ENCODE measurements at places on chromosomes 13 and 19.

GRCh38 chr19:46840498-46840942, 10.1 kb downstream of the AP2S1 start:
- DNase-seq: no peak

- no peak for DNase-seq
These were observed 33.7 kb downstream of the VSTM1 start for GRCh38 chr19:54029930-54030490.

GRCh38 chr19:10102787-10103236, 334 bp upstream of the ANGPTL6 start:
- DNase-seq: no peak

DNA sequence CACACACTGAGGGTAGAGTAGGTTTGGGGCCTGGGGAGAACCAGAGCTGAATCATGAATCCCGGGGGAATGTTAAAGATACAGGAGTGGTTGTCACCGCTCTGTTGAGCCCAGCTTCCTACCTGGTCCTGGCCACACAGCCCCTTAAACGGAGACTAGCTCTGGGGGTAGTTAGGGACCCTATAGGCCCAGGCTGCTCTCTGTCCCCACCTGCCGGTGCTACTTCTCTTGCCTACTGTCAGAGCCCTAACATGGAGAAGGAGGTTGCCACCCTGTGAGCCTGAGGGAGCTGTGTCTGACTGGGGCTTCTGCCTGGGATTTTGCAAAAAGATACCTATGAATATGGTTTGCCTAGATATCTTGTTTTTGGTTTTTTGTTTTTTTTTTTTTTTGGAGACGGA, 36.6 kb upstream of the ZNF429 start:
- no peak for DNase-seq

DNA sequence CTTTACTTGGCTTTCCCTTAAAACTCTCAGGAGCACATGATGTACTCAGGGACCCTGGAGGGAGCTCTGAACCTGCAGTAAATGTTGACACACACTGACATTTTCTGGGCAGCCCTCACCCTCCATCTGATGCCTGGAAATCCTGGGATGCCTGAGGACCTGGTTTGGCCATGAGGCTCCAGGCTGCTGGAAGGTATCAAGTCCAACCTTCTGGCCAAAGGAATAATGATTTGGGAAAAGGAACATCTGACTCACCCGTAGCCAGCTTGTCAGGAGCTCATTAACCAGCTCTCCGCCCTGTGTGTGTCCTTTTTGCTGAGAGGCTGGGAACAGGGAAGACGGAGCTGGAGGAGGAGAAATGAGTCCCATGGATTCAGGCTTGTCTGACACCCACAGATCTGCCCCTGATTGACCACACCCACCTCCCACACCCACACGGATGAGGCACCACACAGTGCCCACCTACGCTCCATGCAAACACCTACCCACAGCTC, 10.3 kb downstream of the ZNF558 start:
- no peak for DNase-seq

DNA sequence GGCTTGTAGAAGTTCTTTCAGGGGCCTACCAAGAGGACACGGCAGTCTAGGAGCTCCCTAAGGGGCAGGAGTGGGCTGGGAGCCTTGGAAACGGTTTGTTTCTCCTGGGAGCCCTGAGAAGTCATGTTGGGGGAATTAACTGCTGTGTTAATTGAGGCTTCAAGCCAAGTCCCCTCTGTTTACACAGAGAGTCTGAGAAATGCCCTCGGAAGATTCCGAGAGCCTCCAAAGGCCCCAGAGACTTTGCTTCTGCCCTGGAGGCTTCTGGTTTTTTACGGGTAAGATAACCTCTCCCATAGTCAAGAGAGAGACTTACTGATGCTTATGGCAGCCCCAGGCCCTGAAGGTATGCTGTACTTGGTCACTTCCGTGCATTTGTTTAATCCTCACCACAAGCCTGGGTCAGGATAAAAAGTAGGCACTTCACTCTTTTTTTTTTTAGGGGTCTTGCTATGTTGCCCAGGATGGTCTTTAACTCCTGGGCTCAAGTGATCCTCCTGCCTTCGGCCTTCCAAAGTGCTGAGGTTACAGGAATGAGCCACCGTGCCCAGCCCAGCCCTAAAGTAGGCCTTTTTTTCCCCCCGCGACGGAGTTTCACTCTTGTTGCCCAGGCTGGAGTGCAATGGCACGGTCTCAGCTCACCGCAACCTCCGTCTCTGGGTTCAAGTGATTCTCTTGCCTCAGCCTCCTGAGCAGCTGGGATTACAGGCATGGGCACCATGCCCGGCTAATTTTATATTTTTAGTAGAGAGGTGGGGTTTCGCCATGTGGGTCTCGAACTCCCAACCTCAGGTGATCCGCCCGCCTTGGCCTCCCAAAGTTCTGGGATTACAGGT, 15.2 kb downstream of the IER2 start:
- no peak for DNase-seq

GRCh38 chr19:47729468-47729798, 15.9 kb upstream of the NOP53 start:
- peak; percentile 69 for DNase-seq

All from BJ (cell line).